Fibroblast of pulmonary artery (primary cell): ENCODE measurements at places on chromosomes 12 and 14.

- peak; percentile 57 for DNase-seq
Measured at GRCh38 chr12:46205294-46205693, 63.5 kb downstream of the SLC38A1 start.

DNA sequence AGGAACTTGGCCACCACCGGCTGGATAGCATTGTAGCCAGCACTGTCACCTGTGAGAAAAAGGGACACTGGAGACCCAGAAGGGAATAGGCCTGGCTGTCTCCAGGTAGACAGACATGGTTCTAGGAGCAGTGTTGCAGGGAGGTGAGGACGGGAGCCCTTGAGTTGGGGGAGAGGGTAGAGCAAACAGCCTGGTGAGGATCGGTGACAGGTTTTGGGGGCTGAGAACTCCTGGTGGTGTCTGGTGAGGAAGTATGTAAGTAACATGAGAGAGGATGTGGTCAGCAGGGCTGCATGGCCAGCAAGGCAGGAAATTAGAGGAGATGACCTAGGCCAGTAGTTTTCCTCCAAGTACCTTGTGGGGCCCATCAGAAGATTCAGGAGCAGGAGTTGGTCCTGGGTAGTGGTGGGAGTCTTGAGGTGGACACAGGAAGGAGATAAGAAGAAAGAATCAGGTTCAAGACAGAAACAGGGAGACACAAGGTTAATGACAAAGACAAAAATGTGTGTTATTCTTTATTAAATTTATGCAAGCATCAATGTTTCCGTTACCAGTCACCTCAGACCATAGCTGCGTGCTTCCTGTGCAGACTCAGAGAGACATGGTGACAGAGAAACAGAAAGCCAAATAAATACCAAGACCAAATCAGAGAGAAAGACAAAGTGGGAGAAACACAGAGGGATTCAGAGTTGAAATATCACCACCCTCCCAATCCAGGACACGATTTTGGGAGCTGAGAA lies at the start of gene ARHGAP9:
Gene ARHGAP9, minus strand, starts transcription at position 491 of the 740 bp plus-strand sequence. Its CDS starts 460 bp downstream, at position 31.
- no peak for DNase-seq

GRCh38 chr12:56948457-56948777 lies 9.0 kb downstream of the RDH16 start:
- DNase-seq: no peak

- DNase-seq: peak; percentile 47
Measured at GRCh38 chr12:57456145-57456700, 1.1 kb downstream of the INHBE start.

DNA sequence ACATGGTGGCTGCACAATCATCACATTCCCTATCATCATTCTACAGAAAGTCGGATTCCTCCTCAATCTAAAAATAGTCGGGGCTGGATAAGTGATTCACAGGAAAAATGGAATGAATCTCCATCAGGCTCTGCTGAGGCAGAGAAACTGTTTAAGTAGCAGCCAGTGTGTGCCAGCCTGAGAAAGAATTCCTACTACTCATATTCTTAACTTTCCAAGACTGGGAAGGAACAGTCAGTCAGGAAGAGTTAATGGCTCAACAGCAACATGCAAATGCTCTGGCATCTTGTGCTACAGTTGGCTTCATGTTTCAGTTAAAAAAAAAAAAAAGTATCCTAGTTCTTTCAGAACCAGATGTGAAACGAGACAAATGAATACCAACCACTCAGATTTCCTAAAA lies 187.0 kb downstream of the GRIP1 start:
- no peak for DNase-seq

GRCh38 chr14:62409169-62409568 lies 636.1 kb downstream of the KCNH5 start:
- DNase-seq: no peak

GRCh38 chr12:59149995-59150642 lies 229.8 kb upstream of the LRIG3 start:
- peak; percentile 91 for DNase-seq

- DNase-seq: no peak
Measured at GRCh38 chr14:35286003-35286600, 6.1 kb upstream of the PSMA6 start.

- no peak for DNase-seq
Measured at GRCh38 chr12:122491991-122492390, 8.7 kb downstream of the ZCCHC8 start.

GRCh38 chr12:32548691-32549281 lies 130.3 kb upstream of the DNM1L start:
- DNase-seq: peak; percentile 63

DNA sequence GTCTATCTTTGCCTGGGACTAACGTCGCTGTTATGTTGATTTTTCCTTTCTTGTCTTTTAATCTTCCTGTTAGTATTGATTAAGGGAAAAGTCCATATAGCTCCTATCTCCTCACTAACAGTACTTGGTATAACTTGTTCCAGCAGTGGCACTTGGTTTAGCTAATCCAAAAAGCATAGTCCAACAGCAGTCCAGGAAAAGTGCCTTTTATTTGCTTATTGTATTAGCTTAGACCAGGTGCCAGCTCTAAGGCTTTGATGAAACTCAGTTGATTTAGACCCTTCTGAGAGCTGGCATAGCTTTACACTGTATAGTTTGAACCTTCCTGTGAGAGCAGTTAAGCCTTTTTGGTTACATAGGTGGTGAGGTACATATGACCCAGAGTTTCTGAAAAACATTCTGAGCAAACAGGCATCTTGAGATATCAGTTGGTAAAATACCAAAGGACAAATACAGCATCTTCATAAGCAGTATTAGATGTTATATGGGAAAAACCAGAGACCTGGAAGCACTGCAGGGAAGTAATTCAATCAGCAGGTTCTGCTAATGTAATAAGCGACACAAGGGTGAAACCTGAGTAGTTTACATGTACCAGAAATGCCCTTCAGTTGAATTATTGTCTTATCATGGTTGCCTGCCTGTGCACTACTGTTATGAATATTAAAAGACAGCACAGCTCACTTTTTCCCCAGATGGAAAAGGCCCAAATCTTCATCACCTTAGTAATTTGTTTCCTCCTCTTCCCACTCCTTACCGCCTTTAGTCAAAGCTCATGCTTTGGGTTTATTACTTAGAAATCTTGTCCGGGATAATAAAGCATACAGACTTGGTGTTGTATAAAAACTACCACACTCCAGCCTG lies 13.0 kb downstream of the PELI2 start:
- DNase-seq: no peak

DNA sequence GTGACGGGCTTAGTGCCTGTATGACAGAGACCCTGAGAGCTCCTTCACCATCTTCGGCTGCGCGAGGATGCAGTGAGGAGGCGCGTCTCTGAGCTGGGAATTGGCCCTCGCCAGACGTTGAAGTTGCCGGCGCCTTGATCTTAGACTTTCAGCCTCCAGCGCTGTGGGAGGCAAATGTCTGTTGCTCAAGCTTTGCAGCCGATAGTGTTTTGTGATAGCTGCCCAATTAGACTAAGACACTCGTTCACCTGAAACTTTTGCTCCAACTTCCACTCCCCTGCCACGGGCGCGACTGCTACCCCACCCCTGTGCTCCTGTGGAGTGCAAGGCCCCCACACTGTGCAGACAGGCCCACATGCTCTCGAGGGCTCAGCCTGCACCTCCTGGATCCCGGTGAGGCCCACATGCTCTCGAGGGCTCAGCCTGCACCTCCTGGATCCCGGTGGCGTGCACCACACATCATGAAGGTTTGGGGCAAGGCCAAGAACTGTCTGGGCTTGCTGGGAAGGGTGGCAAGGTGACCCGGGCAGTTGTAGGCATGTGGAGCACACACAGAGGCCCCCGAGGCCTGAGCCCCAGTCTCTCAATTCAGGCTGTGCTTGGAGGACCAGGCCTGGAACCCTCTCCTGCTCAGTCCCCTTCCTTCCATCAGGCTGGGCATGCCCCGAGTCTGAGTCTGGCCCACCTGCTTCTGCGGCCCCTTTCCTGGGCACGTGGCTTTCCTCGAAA lies 324.6 kb downstream of the TMEM121 start:
- no peak for DNase-seq

DNA sequence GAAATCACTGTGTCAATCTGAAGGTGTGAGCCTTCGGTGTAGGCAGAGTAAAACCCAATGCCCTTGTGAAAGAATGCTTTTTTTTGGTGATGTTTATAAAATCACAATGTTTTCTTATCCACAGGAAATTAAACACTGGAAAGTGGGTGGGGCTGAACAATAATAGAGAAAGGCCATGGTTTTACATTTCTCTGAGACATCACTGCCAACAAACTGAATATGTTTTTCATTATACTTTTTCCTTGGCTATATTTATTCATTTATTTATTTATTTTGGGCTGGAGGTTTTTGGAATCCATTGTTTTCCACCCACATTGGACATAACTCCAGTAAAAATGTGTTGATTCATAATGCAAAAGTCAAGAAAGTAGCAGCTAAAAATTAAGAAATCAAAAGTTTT lies 16.9 kb downstream of the LRRK2 start:
- DNase-seq: no peak

DNA sequence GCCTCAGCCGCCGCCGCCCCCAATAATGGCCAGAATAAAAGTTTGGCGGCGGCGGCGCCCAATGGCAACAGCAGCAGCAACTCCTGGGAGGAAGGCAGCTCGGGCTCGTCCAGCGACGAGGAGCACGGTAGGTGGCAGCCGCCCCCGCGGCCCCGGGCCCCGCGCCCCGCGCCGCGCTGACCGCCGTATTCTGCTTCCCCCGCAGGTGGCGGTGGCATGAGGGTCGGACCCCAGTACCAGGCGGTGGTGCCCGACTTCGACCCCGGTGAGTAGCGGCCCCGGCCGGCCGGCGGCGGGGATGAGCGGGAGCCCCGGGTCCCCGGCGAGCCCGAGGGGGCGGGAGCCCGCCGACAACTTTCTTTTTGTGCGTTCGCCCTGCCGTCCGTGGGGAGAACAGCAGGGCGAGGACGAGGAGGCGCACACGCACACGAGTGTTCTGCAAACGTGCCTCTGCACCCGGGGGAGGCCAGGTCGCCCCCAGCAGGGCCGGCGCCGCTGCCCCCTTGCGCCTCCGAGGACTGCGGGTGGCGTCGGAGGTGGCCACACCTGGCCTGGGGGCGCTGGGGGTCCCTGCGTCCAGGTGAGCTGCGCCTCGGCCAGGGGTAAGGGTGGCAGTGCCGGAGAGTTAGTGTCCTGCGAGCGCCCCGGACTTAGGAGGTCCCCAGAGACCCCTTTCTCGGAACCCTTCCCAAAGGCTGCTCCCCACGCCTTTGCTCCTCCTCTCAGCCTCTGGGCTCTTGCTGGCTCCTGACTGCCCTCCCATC lies 794 bp downstream of the RCOR1 start:
- DNase-seq: peak; percentile 39

GRCh38 chr14:64388533-64389285 lies 556 bp downstream of the MTHFD1 start:
- peak; percentile 13 for DNase-seq

GRCh38 chr14:89544636-89545301 lies 127.7 kb upstream of the FOXN3 start:
- peak; percentile 28 for DNase-seq

GRCh38 chr12:2531371-2531770 lies 263.4 kb upstream of the FKBP4 start:
- no peak for DNase-seq

DNA sequence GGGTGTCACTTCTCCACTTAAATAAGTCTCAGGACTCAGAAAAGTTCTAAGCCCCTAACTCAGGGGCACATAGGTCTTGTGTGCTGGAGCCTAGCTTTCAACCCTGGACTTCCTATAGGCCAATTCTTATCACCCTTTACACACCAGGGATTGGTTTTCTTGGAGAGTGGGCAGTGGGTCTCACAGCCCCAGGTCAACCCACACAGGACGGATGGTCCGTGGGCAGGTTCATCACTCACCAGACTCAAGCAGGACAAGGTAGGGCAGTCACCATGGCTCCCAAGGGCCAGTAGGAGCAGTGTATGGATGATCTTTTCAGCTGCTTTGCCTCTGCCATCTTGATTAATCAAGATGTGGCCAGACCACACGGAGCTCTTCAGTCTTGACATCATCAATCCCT lies 232.5 kb downstream of the SLC41A2 start:
- no peak for DNase-seq

GRCh38 chr14:67453575-67454300 lies 34.8 kb downstream of the TMEM229B start:
- DNase-seq: no peak

- peak; percentile 49 for DNase-seq
Measured at GRCh38 chr12:4118017-4118510, 155.5 kb upstream of the CCND2 start.

- DNase-seq: no peak
Measured at GRCh38 chr14:43464968-43465367, 1042.1 kb downstream of the FSCB start.

- DNase-seq: no peak
Measured at GRCh38 chr12:47887529-47887928, 17.3 kb downstream of the VDR start.

- no peak for DNase-seq
Measured at GRCh38 chr12:21819678-21820077, 45.2 kb upstream of the KCNJ8 start.

DNA sequence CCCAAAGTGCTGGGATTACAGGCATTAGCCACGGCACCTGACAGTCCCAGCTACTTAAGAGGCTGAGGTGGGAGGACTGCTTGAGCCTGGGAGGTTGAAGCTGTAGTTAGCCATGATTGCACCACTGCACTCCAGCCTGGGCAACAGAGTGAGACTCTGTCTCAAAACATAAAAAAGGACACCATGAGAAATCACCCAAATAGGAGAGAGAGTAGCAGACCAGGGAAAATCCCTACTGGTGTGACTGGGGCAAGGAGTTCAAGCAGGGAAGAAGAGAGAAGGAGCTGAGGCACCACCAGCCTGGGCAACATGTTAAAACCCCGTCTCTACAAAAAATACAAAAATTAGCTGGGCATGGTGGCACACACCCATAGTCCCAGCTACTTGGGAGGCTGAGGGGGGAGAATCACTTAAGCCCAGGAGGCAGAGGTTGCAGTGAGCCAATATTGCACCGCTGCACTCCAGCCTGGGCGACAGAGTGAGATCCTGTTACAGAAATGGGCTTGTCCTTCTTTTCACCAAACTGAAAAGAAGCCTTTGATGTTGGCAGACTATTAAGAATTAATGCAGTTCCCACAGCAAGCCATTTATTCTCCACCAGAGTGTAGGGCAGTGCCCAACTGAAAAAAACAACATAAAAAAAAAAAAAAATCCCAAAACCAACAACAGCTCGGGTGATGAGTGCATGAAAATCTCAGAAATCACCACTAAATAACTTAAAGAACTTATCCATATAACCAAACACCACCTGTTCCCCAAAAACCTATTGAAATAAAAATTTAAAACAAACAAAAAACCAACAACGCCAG lies 4.5 kb upstream of the SRSF9 start:
- DNase-seq: no peak

DNA sequence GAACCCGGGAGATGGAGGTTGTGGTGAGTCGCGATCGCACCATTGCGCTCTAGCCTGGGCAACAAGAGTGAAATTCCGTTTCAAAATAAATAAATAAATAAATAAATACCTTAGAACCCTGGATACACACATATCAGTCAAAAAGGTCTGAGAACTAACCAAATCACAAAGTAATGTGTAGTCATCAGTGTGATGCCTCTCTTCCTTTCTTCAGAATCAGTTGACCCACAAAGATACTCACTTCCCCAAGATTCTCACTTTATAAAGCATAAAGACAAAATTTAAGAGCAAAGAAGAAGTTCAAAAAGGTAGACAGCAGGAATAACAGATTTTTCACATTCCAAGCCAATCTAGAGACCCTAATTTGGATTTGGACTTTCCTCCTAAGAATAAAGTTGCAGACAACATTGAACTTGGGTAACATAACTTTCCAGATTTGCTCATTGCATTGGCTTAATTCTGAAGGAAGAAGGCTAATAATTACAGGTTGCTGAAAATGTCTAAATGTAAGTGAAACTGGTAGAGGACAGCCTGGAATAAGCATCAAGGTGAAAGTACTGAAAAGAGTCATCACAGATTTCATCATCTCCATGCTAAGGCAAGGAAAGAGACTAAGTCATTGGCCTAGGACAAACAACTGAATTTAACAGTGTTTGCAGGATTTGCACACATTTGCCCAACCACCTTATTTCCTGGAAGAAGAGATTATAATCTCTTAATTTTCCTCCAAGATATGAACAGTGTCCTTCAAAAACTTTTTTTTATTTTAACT lies 17.4 kb downstream of the TMED10 start:
- DNase-seq: no peak
